Progenitor cell of endocrine pancreas (in vitro differentiated cells): ENCODE measurements at places on chromosomes 6 and 20.

- no peak for DNase-seq
Measured at GRCh38 chr20:45518282-45518681, 2.9 kb upstream of the SPINT3 start.

- no peak for DNase-seq
Measured at GRCh38 chr20:20446425-20447015, 78.6 kb downstream of the INSM1 start.

DNA sequence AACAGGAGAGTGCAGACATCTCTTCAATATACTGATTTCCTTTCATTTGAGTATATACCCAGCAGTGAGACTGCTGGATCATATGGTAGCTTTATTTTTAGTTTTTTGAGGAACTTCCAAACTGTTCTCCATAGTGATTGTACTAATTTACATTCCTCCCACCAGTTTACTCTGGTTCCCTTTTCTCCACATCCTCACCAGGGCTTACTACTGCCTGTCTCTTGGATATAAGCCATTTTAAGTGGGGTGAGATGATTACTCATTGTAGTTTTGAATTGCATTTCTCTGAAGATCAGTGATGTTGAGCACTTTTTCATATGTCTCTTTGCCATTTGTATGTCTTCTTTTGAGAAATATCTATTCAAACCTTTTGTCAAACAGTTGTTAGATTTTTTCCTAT, 64.9 kb upstream of the HMGCLL1 start:
- DNase-seq = no peak

GRCh38 chr20:50070361-50070760, 42.6 kb downstream of the UBE2V1 start:
- DNase-seq = no peak

- no peak for DNase-seq
Measured at GRCh38 chr6:81988871-81989270, 236.4 kb upstream of the TENT5A start.

DNA sequence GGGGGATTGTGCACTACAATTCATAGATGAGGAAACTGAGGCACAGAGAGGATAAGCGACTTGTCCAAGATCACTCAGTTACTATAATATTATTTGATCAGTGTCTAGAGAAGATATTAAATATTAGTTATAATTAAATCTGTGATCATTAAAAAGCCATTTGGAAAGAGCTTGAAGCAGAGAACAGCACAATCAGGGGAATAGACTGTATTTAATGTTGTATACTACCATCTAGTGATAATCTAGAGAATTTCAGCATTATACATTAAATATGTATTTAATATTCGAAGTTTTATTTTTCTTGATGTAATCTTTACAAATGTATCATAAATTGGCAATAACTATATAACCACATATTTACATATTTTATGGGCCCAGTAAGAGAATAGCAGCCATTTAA, 20.1 kb upstream of the MTCL3 start:
- DNase-seq = no peak

- DNase-seq = no peak
Measured at GRCh38 chr6:96562886-96563285, at the start of gene FHL5. TSS of gene FHL5 (plus strand) at chr6:96563128. CDS start at chr6:96603614, 40,486 bp downstream.

DNA sequence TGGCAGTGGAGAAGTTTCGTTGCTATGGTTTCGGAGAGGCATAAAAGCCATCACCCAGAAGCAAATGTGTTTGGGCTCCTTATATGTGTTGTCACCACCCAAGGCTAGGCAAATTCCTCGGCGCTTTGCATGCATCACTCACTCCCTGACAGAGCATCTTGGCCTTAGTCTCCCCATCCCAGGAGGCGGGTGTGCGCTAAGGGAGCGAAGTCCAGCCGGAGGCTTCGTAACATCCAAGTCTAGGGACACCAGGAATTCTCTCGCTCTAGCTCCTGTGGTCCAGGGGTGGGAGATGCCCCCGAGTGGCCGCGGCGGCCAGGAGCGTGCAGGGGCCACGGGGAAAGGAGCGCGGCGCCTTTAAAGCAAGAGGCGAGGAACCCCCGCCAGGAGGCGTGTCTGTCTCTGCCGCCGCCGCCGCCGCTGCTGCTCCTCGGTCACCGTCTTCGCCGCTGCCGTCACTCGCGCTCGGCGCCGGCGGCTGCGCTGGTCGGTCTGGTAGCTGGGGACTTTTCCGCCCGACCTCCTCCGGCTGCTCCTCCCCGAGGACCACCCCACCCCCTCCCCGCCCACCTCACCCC, at the start of gene GRIK2:
Gene GRIK2 (plus strand): TSS at position 458 of the 578 bp plus-strand sequence.
- DNase-seq = peak; percentile 57

DNA sequence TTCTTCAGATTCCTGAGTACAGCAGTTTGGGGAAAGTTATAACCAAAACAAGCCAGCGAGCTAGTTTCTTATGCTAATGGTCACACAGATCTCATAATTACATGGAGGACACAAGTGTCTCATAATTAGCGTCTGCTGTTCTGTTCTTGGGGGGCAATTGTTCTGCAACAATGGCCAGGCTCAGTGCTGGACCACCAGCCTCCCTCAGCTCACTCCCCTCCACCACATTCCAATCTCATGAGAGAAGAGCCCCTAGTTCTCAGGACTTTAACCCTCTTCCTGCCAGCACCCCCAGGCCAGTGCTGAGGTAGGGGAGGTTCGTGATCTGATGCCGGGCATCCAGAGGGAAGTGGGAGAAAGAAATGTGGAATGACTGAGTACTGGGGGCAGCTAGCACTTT, 20.2 kb upstream of the TOX2 start:
- DNase-seq = no peak

- DNase-seq = no peak
Measured at GRCh38 chr6:9103876-9104521, 668.7 kb upstream of the SLC35B3 start.

DNA sequence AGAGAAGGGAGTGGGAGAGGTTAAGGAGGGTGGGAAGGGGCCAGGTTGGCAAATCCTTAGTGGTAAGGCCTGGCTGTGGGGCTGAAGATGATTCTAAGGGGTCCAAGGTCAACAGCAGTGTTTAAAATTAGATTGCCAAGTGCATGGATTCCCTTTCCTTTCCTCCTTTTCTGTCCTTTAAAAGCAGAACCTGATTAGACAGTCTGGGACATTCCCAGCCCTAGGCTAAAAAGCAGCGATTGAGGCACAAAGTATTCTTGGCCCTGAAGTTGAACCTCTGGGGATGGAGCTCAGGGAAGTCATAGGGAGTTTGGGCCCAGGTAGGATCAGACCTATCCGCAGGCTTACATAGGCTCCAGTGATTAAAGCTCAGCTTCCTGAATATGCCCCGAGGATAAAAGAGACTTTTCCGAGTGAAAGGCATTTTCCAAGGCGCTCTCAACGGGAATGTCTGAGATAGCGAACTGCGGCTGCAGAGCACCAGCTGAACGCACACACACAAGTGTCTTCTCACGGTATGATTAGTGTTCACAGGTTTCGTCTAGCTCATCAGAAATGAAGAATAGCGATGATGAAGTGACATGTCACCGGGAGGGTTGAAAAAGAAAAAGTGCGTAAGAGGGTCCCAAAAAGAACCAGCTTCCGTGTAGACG, 787 bp upstream of the CARMIL1 start:
- DNase-seq = no peak

DNA sequence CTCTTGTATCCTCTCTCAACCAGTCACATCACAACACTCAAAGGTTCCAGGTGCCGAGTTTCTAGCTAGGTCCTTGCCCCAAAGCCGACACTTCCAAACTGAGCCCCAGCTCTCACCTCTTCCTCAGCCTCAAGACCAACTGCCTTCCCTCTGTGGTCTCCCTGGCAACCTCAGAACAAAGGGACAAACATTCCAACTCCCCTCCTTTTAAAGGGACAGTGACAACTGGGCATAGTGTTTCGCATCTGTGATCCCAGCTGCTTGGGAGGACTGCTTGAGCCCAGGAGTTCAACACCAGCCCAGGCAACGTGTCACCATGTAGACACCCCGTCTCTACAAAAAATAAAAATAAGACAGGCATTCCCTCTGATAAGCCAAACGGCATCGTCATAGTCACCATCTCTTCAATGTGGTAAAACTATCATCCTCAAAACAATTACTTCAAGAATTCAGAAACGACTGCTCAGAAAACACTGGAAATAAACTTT, 11.3 kb downstream of the DIDO1 start:
- no peak for DNase-seq

- DNase-seq = no peak
Measured at GRCh38 chr6:3848380-3848779, 793 bp upstream of the FAM50B start.

DNA sequence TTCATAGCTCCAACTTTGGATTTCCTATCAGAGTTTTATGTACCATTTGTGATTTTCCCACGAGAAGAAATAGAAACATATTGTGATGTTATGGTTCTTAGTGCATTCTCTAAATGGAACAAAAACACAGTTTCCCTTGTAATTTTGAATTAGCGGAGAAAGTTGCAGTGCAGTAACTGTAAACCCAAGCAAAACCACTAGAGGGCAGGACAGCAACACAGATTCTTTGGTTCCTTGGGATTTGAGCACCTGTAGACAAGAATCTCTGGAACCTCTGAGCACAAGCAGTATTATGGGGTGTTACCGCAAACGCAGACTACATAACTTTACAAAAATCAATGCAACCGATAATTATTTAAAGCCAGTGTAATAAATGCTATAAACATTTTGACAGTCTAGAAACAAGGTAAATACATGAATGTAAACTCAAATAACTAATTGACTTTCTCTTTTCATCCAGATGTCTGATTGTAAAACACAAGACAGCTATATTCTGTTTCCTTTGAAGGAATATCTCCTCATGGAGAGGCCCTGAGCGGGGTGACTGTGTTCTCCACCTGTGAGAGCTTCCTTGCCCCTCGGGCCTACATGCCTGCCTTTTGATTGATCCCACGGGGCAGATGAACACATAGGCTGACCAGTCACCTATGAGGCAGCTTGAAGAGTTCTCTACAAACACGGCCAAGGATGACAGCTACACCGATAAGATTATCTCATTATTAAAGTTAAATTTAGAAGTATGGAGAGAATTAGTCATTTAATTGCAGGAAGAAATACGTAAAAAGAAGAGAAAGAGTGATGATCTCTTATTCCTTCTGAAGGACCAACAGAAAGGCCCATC, 67.5 kb upstream of the COL21A1 start:
- no peak for DNase-seq

DNA sequence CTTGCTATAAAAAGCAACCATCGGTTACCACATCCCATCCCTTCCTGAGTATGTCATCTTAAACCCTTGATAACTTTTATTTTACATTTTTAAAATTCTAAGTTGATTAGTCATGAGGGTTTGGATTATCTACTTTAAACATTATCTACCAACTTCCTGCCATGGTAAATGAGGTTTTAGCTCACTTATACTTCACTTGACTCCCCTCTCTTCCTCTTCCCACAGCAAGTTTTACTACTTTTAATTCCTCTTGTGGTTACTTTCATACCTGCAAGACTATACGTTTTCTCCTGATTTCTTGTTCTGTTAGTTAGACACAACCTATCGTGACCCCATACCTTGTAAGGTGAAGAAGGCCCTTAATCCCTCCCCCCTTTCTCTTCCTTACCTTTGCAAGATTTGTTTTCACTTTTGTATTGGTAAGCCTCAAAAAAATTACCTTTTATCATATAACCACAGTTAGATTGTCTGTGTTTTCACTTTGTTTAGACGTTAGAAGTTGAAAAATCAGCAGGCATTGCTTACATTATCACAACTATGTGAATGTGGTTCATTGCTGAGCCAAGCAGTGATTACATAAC, 60.1 kb upstream of the OGFRL1 start:
- no peak for DNase-seq

DNA sequence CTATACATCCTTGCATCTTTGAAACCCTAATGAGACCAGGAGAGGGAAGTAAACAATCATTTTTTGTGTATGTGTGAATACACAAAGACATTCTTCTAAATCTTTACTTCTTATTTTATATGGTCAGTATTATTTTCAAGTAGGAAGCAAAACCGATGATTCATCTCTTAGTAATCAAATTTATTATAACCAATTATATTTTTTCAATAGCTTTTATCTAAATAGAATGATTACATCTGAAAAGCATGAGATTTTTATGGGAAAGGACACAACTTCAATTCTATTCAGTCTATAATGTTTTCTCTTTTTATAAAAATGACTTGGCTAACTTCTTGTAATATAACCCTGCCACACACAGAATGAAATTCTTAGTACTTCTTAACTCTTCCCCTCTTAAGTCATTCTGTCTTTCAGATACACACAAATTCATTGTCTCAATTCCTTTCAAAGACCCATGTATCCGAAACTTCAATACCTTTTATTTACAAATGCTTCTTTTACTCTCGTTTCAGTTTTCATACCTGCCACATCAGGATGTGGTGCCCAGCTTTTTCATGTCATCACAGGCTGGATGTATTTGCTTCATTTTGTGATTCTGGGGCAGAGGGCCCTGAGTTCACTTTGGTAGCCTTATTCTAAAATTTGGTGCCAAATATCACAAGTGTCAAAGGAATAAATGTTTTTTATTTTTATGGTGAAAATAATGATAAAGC, 227.0 kb downstream of the PHF3 start:
- DNase-seq = no peak

- no peak for DNase-seq
Measured at GRCh38 chr20:59660471-59660870, 56.1 kb downstream of the PHACTR3 start.

- DNase-seq = no peak
Measured at GRCh38 chr6:152563177-152563576, 74.0 kb downstream of the SYNE1 start.

- DNase-seq = no peak
Measured at GRCh38 chr20:47276851-47277534, 79.5 kb downstream of the ZMYND8 start.

- no peak for DNase-seq
Measured at GRCh38 chr20:12217382-12217781, 299.7 kb downstream of the BTBD3 start.

GRCh38 chr6:167524261-167525111, 199.6 kb downstream of the TTLL2 start:
- no peak for DNase-seq

DNA sequence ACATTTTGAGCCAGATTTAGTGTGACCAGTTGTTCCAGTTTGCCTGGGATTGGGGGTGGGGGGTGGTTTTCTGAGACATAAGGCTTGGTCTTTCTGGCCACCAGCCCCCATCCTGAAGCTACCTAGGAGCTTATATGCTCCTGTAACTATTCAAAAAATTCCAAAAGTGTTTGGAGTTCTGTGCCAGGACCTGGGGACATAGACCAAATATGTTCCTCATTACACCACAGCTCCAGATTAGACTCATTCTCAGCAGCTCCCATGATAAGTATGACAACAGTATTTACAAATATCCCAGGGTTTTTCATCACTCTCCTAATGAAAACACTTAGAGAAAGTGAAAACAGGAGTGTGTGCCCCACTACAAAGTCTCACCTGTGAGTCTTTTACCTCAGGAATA, 37.8 kb upstream of the RNF144B start:
- no peak for DNase-seq

- DNase-seq = no peak
Measured at GRCh38 chr6:158500016-158500735, 59.7 kb upstream of the TMEM181 start.

DNA sequence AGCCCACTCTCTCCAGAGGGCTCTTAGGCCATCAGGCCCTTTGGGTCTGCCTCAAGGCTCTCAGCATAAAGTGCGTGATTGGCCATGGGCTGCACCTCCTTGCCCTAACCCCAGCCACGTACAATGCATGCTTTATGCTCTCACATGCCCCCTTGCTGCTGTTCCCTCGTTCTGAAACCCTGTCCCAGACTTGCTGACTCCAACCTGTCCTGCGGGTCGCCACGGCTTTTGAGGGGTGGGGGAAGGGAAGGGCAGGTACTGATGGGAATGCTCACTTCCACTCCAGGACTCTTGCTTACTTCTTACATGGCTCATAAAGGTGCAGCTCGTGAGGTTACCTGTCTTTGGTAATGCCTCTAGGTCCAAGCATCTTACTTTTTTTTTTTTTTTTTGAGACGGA, 6.0 kb downstream of the ARMC12 start:
- DNase-seq = no peak

- no peak for DNase-seq
Measured at GRCh38 chr6:157539421-157539822, 158.4 kb downstream of the ZDHHC14 start.
